ENCODE measurements at places on chromosomes 3 and 15.

DNA sequence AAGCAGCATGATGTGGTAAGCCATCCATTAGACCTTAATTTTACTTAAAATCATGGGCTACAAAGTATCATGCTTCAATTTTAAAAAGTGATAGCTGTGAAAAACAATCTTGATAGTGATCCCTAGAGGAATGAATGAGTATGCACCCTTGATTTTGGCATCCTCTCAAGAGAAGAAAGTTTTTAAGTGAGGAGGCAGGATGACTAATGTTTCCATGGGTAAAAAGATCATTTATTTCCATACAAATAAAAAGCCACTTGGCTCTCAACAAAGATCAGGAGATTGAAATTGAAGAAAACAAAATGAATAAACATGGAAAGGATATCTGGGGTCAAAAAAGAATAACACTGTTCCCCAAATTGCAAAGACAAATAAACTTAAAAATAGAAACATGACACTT, 305.4 kb downstream of the MEX3B start:
- no peak for DNase-seq

- DNase-seq = no peak
Observed at GRCh38 chr3:45269952-45270351, 43.9 kb upstream of the TMEM158 start.

GRCh38 chr15:96894659-96895058, 564.2 kb downstream of the NR2F2 start:
- DNase-seq = no peak

DNA sequence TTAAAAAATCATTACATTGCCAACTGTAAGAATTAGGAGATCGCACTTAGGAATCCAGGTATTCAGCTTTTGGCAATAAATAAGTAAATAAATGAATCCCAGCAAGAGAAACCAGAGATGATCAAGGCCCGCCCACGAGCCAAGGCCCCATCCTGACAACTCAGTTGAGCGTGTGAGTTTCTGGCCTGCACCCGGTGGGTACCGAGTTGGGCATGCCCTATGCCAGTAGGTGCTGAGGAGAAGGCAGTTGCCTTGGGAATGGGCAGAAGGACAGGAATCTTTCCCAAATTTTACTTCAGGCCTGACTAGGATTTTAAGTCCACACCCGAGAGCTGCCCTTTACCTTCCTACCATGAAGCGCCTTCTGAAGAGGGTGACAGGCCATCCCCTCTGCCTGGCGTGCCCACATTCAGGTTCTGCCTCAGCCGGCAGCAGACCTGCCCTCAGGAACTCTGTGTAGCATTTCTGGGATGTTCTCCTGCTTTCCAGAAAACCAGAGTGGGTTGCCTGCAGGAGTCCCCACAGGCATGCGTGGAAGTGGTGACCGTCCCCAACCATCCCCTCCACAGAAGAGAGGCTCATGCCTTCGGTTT, 99.3 kb upstream of the ALDH1A3 start:
- DNase-seq = no peak

GRCh38 chr3:136385457-136385856, 135.3 kb downstream of the PCCB start:
- no peak for DNase-seq

DNA sequence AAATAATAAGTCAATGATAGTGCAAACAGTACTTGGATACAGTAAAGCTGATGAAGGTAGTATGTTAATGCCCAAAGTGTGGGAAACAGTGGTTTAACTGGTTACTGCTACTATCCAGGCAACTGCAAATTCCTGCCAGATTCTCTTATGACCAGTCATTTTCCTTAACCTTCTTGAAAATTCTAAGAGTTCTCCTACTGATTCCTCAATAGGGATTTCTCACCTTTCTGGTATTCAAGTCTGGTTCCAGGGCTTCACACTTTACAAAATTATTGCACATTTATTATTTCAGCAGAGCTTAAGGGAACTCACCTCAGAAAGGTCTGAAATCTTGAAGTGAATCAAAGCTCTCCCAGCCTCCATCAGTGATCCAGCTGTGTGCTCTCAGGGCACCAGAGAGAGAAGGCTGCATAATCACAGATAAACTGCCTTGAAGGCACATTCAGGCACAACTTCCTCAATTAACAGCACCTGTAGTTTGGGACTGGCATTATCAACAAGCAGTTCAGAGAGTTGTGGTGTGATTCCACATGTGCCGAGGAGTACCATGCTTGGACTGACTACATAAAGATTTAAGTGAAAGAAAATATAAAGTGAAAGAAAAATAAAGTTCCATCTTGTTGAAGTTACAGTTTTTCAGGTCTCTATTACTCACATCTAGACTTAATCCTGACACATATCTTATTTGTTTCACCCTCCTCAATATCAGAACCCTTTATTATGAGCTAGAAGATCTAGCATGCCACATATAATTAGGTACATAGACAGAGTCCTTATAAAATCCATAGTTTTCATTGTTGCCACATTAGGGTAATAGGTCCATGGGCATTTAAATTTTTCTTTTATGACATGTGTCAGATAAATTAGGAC, 59.5 kb upstream of the TIPARP start:
- no peak for DNase-seq

DNA sequence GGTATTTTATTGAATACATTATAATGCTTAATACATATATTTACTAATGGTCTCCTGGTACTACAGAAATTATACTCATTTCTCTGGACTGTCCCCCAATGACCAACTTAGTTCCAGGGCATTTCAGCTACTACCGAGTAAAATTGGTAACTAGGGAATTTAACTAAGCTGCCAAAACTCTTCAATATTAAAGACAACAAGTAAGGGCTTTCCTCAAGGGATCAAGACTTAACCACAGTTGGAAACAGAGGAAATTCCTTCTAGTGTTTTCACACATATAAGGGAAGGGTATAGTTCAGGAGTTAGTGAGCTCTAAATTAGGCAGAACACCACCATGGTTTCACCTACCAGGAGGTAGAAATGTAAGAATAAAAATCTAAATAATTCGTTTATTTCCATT, 357.4 kb downstream of the TBL1XR1 start:
- DNase-seq = no peak

- DNase-seq = no peak
Observed at GRCh38 chr15:85773970-85774369, 20.8 kb downstream of the KLHL25 start.

GRCh38 chr3:167777356-167777755, 41.8 kb downstream of the SERPINI1 start:
- no peak for DNase-seq

- DNase-seq = no peak
Observed at GRCh38 chr3:161508852-161509477, 12.4 kb downstream of the OTOL1 start.

- DNase-seq = no peak
Observed at GRCh38 chr3:120460862-120461261, 10.1 kb upstream of the FSTL1 start.

DNA sequence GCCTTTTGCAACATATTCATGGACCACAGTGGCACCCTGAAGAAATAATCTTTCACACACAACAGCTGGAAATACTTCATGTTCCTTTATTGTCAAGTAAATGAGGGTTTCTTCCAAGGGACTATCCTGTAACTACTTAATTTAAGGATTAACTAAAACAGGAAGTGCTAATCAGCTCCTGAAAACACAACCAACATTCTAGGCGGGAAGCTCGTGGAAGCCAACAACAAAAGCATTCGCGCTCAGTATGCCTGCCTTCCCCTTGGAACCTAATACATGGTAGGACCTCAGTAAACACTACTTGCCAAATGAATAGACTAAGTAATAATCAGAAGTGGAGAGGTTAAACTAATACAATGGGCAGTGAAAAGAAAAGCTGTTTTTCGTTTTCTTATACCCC, 300.9 kb downstream of the RORA start:
- no peak for DNase-seq

- DNase-seq = no peak
Observed at GRCh38 chr3:100759950-100760349, 50.7 kb downstream of the TFG start.

DNA sequence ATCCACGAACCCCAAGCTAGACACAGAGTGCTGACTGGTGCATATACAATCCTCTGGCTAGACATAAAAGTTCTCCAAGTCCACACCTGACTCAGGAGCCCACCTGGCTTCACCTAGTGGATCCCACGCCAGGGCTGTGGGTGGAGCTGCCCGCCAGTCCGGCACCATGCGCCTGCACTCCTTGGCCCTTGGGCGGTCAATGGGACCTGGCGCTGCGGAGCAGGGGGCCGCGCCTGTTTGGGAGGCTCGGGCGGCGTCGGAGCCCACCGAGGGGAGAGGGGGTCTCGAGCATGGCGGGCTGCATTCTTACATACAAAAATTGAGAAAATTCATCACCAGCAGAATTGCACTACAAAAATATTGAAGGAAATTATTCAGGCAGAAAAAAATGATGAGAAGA, 120.7 kb upstream of the FAN1 start:
- DNase-seq = no peak

- no peak for DNase-seq
Observed at GRCh38 chr3:46947546-46947901, 29.0 kb downstream of the CCDC12 start.

DNA sequence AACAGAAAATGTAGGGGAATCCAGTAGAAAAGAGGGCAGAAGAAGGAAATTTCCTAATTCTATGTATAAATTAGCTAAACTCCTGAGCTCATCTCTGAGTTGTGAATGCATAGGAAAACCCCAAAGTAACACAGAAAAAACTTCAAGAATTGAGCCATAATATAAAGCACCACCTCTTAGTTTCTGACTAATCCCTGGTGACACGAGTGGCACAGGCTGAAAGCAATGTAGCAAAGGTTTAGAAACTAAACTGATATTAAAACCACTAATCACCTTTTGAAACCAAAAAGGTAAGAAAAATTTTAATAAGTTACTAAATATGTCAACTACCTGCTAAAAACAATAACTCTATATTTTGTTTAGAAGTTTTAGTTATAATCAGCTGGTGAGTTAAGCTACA, 255.6 kb upstream of the NECTIN3 start:
- no peak for DNase-seq

DNA sequence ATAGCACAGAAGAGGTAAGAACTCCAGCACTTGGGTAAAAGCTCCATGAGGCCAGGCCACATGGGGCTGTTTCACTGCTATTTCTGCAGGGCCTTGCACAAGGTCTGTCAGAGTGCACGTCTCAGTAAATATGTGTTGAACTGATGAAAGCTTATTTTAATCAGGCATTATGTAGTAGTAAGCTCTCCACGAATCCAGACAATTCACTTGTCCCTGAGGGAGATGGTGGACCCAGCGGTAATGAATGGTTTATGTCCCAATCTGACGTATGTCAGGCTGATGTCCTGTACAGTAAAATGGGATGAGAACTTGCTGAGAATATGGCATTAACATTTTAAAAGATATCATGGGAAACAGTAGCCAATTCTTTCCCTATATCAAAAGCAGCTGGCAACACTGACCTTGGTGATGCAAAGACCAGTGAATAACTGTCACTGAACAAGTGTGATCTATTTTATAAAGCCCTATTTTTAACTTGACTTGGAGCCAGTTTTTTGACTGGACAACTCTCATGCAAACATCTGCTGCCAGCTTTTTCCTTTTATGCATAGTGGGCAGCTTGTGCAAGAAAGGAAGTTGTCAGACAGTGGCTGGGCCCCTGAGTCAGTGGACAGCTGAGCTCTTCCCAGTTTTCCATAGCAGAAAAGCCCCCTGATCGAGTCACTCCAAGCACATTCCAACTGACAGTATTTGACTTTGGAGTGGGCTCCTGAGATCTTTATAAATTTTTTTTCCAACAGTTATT, 519.8 kb upstream of the MDFIC2 start:
- DNase-seq = no peak
